Stimulated activated CD4-positive, alpha-beta T cell treated with anti-CD3 and anti-CD28 coated beads, TNF-alpha, amount 100 ng/mL, for 1 hour (primary cell): ENCODE measurements at places on chromosomes 13 and 19.

DNA sequence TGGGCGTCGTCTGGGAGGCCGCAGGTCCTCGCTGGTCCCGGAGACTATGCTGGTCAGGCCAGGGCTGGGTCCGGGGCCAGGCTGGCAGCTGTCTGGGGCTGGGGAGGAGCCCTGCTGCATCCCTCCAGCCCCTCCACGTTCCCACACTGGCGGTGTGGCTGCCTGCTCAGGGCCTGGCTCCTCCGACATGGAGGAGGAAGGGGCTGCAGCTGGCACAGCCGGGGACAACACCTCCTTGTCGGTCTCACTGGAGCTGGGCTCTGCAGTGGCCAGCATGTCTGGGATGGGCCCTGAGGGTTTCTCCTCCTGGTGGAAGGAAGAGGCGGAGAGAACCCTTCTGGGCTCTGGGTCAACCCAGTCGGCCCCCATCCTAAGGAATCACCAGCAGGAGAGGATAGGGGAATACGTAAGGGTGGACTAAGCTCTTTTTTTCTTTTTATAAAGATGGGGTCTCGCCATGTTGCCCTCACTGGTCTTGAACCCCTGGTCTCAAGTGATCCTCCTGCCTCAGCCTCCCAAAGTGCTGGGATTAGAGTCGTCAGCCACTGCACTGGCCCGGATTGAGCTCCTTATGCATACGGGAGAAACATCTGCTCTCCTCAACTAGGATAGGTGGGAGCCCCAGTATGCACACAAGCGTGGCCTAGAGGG lies 806 bp downstream of the ZNF414 start:
- no peak for DNase-seq

- DNase-seq, result no peak
Observed at GRCh38 chr19:35986664-35987570, 8.1 kb upstream of the SDHAF1 start.

- no peak for DNase-seq
Observed at GRCh38 chr13:109087916-109088623, 458.7 kb downstream of the MYO16 start.

- DNase-seq, result no peak
Observed at GRCh38 chr13:75368167-75368566, 113.8 kb downstream of the TBC1D4 start.

DNA sequence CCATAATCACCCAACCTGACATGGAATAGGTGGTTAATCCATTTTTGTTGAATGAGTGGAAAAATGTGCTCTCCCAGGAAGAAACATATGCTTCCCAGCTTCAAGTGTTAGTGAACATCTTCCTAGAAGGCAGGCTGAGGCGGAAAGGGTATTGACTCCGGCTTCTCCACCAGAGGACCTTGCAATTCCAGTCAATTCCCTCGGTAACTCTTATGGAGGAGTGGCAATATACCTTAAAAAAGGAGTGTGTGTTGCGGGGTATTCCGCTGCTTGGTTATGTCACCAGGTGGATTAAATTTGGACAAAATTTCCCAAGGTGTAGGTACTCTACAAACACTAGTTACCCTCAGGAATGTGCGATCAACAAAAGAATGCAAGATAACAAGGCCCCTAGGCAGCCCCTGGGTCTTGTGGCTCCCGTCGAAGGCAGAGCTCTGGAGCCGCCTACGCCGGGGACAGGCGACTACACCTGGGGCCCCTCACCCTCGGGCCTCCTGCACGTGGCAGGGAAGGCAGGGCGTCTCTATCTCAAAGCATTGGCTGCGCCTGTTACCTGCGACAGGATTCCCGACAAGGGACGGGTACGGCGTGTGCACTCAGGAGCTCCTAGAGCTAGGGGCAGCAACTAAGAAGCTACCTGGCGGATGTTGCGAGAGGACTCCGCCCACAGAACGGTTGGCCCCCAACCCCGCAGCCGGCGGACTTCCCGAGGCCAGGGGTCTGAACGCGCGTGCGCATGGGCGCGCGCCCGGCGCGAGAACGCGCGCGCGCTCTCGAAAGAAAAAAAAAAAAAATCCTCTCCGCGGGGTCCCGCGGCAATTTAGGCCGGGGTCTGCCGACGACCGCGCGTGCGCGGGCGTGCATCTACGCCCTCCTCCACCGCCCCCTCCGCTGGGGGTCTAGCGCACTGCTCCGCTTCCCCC lies at the start of gene WDR87:
Gene WDR87 (minus strand): TSS at position 649 of the 923 bp plus-strand sequence. CDS start 8,355 bp downstream, outside the sequence.
- peak; percentile 7 for DNase-seq

GRCh38 chr13:76552807-76553206 lies 333.4 kb downstream of the KCTD12 start:
- DNase-seq, result no peak

- DNase-seq, result peak; percentile 50
Observed at GRCh38 chr19:10085641-10086590, at the start of gene SHFL. Gene SHFL, plus strand, starts transcription at chr19:10086317. Its CDS starts 111 bp downstream, at chr19:10086428.

- DNase-seq, result no peak
Observed at GRCh38 chr19:12937093-12937926, 1.1 kb upstream of the CALR start.

GRCh38 chr19:16394681-16395375 lies 70.2 kb downstream of the KLF2 start:
- no peak for DNase-seq

- DNase-seq, result no peak
Observed at GRCh38 chr19:10228393-10228792, 2.7 kb downstream of the S1PR2 start.

GRCh38 chr19:31214997-31215396 lies 134.2 kb downstream of the TSHZ3 start:
- DNase-seq, result no peak

- no peak for DNase-seq
Observed at GRCh38 chr13:36796052-36796451, 23.0 kb upstream of the RFXAP start.

DNA sequence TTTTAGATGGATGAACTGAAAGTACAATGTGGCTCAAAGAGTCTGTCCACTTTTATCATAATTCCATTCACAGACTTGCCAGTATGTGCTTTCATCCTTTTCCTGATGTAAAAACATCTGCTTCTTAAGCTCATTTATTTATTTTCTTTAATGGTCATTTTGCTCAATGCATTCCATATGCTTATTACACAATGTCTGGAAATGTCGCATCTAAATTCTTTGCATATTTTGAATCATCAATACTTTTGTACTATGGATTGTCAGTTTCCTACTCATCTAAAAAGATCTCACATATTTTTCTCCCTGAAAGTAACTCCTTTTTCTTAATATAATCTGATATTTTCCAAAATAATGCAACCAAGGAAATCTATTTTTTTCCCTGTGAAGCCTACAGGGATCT lies 1315.8 kb downstream of the EFNB2 start:
- no peak for DNase-seq

- no peak for DNase-seq
Observed at GRCh38 chr13:73092829-73093228, 34.0 kb downstream of the KLF5 start.

GRCh38 chr13:76851961-76852360 lies 34.2 kb downstream of the KCTD12 start:
- no peak for DNase-seq

- DNase-seq, result no peak
Observed at GRCh38 chr19:41223431-41224234, 4.6 kb downstream of the AXL start.

- no peak for DNase-seq
Observed at GRCh38 chr19:46162731-46163130, 14.7 kb downstream of the IGFL2 start.

GRCh38 chr13:65336087-65336749 lies 1893.9 kb downstream of the PCDH9 start:
- DNase-seq, result no peak

DNA sequence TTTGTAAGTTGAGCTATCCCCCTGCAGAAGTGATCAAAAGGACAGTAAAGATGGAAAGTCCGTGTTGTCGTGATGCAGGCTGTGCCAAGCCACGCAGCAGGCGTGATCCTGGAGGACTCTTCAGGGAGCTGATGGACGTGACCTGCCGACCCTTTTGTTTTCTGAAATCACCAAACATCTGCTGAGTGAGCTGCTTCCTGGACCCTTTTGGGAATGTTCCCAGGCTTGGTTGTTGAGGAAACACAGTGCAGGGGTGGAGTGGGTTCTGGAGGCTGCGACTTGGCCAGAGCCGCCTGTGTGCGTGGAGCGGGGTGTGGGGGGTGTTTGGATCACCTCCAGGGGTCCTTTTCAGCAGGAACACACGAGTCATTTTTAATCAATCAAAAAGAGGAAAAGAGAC lies 15.4 kb upstream of the CPAMD8 start:
- no peak for DNase-seq

GRCh38 chr19:15368051-15368632 lies 11.4 kb downstream of the AKAP8 start:
- no peak for DNase-seq

GRCh38 chr13:37539170-37539569 lies 59.4 kb downstream of the POSTN start:
- no peak for DNase-seq

- no peak for DNase-seq
Observed at GRCh38 chr19:11018179-11018578, 57.3 kb downstream of the SMARCA4 start.

DNA sequence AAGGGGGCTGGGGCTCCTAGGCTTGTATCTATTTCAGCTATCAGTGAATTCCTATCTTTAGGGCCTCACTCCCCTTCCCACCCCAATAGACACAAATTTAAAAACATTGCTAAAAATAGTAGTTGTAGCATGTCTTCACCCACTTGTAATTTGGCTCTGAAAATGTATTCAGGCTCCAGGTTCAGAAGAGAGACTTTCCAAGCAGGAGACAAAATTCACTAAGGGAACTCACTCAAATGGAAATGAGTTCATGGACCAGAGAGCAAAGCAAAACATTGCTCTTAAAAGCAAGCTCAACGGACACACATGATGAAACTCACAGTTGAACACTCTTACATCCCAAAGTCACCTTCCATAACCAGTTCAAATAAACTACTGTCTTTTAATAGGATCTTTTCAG lies 36.8 kb downstream of the PHF11 start:
- DNase-seq, result no peak

DNA sequence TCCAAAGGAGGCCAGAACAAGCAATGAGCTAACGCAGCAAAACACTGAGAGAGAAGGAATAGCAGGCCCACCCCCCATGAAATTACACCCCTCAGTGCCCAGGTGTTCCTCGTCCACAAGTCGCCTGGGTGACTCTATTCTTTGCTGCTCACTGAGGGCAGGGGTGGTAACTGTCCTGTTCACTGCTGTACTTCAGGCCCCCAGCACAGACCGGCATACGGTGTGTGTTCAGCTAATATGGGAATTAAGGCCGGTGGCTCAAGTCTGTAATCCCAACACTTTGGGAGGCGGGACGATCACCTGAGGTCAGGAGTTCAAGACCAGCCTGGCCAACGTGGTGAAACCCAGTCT lies 31.9 kb downstream of the DHRS12 start:
- DNase-seq, result no peak

DNA sequence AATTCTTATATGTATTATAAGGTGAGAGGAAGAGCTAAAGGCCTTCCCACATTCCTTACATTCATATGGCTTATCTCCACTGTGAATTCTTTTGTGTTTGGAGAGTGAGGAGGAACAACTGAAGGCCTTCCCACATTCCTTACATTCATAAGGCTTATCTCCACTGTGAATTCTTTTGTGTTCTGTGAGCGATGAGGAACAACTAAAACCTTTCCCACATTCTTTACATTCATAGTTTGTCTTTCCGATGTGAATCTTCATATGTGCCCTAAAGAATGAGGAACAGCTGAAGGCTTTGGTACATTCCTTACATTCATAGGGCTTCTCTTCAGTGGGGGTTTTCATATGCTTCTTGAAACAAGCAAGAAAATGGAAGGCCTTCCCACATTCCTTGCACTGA lies 13.3 kb downstream of the ZNF699 start:
- no peak for DNase-seq

DNA sequence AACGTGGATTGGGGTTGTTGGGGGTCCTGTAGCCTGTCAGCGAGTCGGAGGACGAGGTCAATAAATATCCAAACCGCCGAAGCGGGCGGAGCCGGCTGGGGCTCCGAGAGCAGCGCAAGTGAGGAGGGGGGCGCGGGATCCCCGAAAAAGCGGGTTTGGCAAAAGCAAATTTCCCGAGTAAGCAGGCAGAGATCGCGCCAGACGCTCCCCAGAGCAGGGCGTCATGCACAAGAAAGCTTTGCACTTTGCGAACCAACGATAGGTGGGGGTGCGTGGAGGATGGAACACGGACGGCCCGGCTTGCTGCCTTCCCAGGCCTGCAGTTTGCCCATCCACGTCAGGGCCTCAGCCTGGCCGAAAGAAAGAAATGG lies 754 bp upstream of the SIX5 start:
- DNase-seq, result no peak

- DNase-seq, result no peak
Observed at GRCh38 chr13:41820581-41821237, 140.2 kb downstream of the VWA8 start.

- DNase-seq, result no peak
Observed at GRCh38 chr19:34461375-34462100, 20.0 kb upstream of the WTIP start.

DNA sequence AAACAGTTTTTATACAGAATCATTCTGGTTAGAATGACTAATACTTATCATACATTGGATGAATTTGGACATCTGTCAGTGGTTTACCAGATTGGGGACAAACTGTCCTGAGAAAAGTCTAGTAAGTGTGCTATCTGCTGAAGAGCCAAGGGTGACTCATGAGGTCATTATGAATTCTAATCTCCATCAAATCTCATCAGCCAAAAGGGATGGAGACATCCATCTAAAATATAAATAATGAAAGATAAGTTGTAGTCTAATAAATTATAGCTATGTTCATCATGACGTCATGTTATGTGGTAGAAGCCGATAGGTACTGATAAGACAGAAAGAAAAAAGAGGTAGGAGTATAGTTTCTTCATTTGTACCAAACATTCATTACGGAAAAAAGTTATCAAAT lies 804.4 kb downstream of the PCDH9 start:
- no peak for DNase-seq

GRCh38 chr19:45402298-45403061 lies 2.4 kb downstream of the PPP1R13L start:
- DNase-seq, result no peak

GRCh38 chr13:77492982-77493381 lies 42.5 kb upstream of the SCEL start:
- no peak for DNase-seq

DNA sequence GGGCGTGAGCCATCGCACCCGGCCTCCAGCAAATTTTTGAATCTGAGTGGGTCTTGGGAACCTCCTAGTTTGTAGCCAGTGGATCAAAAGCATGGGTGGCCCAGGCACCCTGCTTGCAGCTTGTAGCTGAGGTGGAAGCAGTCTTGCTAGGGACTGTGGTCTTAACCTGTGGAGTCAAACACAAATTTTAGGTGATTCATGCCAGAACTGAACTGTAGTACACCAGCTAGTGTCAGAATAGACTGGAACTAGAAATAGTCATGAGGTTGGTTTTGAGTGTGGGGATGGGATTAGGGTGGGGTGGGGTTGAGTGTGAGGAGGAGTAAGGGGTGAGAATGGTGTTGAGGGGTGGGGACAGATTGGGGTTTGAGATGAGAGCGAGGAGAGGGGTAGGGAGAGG lies 5.8 kb downstream of the LIM2 start:
- no peak for DNase-seq

GRCh38 chr13:41274881-41275280 lies 11.5 kb upstream of the MTRF1 start:
- DNase-seq, result no peak

DNA sequence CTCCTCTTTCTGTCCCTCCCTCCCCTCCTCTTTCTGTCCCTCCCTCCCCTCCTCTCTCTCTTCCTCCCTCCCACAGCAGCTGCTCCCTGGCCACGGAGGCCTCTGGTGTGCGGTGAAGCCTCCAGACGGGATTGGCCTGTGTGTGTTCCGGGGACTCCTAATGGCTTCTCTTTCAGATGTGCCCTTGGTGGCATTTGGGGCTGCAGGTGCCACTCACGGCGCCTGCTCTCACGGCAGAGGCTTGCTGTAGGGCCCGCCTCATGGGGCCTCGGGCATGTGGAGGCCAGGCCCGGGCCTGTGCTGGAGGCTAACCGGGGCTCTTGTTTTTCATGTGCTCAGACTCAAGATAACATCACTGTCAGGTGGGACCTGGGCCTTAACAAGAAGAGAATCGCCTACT lies 20.9 kb downstream of the UPF1 start:
- no peak for DNase-seq
